ENCODE measurements at places on chromosomes 2 and 18. TPM values are rescaled to one million over a fixed set of nuclear protein-coding genes. Genes with fewer than 3 reads are reported as not detected.

The CFAP65 gene
- total RNA-seq: 0.16 TPM

DNA sequence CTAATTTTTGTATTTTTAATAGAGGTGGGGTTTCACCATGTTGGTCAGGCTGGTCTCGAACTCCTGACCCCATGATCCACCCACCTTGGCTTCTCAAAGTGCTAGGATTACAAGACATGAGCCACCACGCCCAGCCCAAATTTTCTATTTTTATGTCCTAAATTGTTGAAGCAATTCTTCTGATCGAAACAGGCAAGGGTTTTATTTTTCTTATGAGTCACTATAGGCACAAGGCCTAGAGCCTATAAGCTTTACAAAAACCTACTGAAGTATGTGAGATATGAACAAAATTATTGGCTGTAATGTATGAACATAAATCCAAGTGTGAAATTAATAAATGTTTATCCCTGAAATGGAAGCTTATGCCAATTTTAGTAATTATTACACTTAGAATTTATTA is 464.2 kb upstream of the NRP2 start:
- H3K4me1 ChIP-seq: no peaks in the 10 kb centered on the region
- H3K36me3 ChIP-seq: no peaks in the 10 kb centered on the region
- no peaks in the 10 kb centered on the region for H3K27me3 ChIP-seq

The NCK2 gene
- 97.7 TPM for total RNA-seq

The TMEM178A gene
- total RNA-seq: 0.47 TPM

The LHCGR gene
- total RNA-seq: not detected
